RKO (cell line): ENCODE measurements at places on chromosomes 3 and 15.

DNA sequence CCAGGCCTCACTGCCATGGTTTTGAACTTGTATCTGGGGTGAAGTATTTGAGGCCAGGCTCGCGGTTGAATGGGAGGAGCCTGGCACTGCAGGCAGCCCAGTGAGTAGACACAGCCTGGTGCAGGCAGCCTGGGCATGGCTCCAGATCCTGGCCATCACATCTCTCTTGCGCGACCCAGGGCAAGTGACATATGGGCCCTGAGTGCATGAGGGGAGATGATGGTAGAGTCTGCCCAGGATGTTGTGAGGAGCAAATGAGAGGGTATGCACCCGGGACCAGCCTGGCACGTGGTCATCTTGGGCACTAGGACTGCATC lies 103.5 kb downstream of the TBC1D2B start:
- no peak for DNase-seq

DNA sequence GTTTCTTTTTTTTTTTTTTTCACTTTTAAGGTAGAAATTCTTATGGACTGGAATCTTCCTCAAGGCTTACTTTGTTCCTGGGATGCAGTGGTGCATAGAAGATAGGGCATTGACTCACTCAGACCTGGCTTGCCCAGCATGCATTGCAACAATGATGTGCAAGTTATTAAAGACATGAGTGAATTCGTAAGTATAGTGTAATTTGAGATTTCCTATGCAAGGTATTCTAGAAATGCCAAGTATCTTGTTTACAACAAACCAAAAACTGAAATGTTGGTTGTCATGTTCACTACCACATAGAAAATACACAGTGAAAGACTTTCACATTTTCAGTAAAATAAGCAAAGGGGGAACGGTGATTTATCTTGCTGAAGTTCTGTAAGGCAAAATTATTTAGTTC lies 56.5 kb upstream of the FNDC3B start:
- DNase-seq = no peak

DNA sequence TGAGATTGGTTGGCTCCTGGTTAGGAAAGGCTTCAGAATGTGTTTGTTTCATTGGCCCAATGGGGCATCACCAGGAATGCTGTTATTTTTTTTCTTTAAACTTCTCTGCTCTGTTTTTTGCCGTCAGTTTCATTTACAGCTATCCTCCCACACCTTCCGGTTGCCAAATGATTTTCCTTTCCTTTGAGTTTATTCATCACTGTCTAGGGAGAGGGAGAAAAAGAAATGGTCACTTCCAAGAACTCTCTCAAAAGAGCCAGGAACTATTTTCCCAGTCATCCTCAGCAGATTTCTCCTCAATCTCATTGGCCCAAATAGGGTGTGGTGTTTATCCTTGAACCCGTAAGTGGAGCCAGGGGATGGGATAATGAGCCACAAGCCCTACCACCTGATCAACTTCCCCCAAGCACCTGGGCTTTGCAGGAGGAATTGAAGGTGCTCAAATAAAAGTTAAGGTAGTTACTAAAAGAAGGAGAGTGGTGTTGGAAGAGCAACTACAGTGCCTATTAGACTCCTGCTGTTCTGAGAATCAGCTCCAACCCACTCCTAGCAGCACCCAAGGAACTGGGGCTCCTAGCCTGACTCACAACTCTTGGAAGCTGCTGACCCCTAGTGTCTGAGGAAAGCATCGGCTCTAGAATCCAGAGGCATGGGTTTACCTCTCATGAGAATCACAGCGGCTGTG lies 183.8 kb upstream of the IL12A start:
- peak; percentile 83 for DNase-seq

DNA sequence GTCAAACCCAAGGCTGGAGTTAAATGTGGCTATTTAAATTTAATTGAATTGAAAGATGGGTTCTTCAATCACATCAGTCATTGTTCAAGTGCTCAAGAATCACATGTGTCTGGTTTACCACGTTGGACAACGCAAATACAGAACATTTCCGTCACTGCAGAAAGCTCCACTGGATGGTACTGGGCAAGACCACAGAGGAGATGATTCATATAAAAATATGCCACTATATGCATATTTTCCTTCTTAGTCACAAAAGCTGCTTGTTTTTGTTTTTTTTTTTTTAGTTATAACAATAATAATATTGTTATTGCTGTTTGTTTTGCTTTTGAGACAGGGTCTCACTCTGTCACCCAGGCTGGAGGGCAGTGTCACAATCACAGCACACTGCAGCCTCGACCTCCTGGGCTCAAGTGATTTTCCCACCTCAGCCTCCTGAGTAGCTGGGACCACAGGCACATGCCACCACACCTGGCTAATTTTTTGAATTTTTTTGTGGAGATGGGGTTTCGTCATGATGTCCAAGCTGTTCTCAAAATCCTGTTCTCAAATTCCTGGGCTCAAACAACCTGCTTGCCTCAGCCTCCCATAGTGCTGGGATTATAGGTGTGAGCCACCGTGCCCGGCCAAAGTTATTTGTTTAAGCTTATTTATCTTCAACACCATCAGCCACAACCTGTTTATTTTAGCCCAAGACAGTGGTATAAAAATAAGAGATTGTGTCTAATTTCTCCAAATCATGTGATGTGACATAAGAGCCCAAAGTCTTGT lies 19.4 kb downstream of the RTP3 start:
- DNase-seq = peak; percentile 56

GRCh38 chr15:75902129-75902557 lies 1.5 kb upstream of the FBXO22 start:
- DNase-seq = no peak

GRCh38 chr3:65783117-65783516 lies 255.6 kb downstream of the MAGI1 start:
- DNase-seq = no peak

DNA sequence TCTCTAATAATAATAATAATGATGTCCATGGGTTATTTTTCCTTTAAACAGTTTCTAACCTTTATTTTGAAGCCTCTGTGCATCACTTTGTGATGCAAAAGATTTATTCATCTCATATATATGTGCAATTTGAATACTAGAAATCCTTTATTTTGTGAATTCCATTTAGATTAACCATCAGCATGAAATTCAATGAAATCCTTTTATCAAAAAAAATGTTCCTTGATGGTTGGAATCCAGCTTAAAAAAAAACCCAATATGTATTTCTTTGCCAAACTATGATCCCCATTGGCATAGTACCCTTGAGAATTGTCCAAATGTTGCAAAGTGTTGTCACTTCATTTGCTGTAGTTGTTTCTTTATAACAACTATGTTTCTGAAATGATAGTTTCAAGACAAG lies 7.4 kb downstream of the TBC1D23 start:
- DNase-seq = no peak

GRCh38 chr15:74387621-74388362 lies 20.3 kb upstream of the CYP11A1 start:
- no peak for DNase-seq

GRCh38 chr3:113262304-113262665 lies 50.9 kb downstream of the BOC start:
- no peak for DNase-seq

DNA sequence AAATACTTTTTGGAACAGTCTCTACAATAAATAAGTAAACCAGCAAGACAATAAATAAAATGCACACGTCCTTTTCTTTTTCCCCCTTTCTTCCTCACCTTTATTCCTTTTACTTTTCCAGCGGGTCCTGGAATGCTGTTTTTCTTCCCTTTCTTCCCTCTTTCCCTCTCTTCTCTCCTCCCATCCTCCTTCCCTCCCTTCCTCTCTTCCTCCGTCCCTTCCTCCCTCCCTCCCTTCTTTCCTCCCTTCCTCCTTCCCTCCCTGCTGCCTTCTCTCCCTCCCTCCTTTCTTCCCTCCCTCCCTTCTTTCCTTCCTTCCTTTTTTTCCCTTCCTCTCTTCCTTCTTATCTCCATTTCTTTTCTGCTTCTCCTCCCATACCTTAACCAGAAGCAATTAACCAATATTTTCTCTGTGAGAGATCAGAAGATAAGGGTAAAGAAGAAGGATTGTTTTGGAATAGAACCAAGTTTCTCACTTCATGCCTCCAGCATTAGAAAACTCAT lies 3.3 kb upstream of the IL17RE start:
- DNase-seq = no peak

GRCh38 chr3:15899388-15899787 lies 101.6 kb upstream of the ANKRD28 start:
- DNase-seq = peak; percentile 52

- no peak for DNase-seq
Observed at GRCh38 chr15:68203486-68203885, 1.6 kb downstream of the CALML4 start.

DNA sequence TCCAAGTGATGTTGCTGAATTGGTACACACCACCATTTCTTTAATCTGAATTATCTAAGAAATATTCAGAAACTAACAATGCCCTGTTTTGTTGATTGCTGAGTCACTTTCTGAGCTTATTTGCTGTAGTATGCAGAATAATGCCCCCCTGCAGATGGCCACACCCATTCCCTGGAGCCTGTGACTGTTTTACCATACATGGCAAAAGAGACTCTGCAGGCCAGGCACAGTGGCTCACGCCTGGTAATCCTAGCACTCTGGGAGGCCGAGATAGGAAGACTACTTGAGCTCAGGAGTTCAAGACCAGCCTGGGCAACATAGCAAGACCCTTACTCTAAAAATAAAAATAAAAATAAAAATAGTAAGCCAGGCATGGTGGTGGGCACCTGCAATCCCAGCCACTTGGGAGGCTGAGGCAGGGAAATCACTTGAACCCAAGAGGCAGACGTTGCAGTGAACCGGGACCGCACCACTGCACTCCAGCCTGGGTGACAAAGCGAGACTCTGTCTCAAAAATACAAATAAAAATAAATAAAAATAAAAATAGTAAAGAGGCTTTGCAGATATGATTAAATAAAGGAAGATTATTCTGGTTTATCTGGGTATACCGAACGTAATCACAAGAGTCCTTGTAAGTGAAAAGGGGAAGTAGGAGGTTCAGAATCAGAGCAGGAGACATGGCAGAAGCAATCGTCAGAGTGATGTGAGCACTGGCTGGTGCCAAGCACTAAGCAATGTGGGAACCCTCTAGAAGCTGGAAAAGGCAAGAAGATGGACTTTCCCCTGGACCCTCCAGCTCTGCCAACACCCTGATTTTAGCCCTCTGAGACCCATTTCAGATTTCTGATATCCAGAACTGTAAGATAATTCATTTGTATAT lies 19.0 kb downstream of the PCYT1A start:
- DNase-seq = peak; percentile 47

GRCh38 chr15:28091313-28091712 lies 7.8 kb downstream of the OCA2 start:
- DNase-seq = no peak

DNA sequence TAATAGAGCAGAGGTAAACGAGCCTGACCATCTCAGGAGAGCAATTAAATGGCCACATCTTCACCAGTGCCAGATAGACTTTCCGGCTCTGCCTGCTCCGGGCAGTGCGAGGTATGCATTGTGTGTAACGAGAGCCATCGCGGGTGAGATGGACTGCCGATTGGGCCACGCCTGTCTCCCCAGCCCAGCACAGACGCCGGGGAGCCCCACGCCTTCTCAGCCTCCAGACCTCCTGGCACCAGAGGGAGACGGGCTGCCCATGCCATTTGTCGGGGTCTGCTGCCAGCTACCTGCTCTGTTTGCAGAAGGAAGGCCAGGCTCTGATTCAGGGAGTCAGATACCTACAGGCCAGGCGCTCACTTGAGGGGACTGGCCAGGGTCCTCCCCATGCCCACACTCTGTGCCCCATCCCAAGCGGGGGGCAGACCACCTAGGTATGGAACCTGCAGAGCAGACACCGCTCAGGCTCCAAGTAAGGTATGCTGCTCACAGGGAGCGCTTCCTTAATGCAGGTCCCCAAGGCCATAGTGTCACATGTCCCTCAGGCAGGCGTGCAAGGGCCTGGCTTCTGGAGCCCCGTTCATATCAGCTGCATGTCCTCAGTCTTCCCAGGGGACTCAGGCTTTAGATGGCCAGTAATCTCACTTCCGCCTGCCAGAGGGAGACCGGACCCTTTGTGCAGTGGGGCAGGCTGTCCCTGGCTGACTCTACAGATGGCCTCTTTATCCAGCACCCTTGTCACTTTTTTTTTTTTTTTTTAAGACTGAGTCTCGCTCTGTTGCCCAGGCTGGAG lies 62.2 kb downstream of the DNAJB8 start:
- no peak for DNase-seq

DNA sequence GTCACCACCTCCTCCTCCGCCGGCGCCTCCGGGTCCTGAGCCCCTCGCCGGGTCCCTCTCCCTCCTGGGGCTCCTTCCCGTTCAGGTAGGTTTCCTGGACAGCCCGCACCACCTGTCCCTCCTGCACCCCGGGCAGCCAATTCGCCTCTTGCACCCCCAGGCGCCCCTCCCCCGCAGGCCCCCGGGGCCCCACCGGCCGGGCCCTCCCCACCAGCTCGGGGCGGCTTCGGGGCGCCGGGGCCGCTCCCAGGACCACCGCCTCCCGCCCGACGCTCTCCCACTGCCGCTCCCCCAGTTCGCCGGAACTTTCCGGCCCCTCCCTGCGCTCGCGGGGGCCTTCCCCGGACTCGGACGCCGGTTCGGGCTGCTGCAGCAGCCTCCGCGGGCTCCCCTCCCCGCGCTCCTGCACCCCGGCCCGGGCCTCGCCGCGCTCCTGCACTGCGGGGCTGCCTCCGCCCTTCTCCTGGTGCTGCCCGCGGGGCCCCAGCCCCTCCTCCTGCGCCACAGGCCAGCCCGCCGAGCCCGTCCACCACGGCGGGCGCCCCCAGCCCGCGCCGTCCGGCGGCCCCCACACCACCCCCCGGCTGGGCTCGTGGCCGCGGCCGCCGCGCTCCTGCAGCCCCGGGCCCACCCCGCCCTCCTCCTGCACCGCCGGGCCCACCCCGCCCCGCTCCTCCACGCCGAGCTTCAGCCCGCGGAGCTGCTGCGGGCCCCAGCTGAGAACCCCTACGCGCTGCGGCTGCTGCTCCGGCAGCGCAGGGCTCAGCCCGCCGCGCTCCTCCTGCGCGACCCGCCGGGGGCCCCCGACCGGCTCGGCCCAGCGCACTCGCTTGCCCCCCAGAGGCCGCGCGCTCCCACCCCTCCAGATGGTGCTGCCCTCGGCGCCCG lies 587 bp upstream of the TNK2 start:
- no peak for DNase-seq

DNA sequence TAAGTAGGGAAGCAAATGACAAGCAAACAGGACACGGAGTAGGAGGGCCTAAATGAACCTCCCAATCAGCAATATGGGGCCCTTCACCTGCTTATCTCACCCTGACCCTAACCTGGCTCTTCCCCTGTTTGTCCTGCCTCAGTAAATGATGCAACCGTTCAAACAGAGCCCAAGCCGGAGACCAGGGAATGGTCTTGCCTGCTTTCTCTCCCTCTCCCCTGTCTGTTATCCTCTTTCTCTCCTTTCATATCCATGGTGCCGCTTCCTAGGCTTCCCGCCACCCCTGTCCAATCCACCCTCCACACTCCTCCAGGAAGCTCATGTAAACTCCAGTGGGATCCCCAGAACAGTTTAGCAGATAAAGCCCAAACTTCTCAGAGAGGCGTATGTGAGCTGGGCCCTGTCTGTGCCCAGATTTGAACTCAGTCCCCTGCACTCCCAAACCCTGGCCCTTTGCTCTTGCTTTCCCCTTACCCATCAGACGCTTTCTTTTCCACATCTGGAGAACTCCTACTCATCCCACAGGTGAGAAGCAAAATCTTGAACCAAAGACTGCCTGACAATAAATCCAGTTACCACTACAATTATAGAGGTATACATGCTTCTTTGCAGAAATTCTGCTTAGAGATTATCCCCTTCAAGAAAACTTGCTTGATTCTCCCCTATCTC lies 45.7 kb upstream of the STT3B start:
- DNase-seq = no peak

GRCh38 chr3:11198495-11198894 lies 44.2 kb downstream of the HRH1 start:
- DNase-seq = no peak
